NCI-H446 treated with DMSO at 0.1 percent for 48 hours (cell line): ENCODE measurements at places on chromosomes 6 and 20.

DNA sequence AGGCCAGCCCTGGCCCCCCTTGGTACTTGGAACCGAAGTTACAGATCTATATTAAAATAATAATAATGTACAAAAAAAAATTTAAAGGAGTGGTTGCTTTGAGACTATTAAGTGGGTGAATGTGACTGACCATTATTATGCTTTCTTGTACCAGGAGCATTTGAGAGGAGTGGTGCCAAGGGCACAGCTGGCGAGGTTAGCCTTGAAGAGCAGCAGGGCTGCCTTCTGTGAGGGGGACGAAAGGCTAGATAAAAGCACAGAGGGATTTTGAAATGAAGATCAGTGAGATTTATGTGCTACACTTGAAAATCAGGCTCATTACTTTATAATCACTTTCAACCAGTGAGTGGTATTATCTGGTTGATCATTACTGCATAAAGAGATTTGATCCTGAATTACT is 48.6 kb downstream of the FIG4 start:
- DNase-seq: no peak

GRCh38 chr6:157535340-157536222 is 154.6 kb downstream of the ZDHHC14 start:
- DNase-seq: no peak

GRCh38 chr20:59645761-59646171 is 41.4 kb downstream of the PHACTR3 start:
- no peak for DNase-seq

DNA sequence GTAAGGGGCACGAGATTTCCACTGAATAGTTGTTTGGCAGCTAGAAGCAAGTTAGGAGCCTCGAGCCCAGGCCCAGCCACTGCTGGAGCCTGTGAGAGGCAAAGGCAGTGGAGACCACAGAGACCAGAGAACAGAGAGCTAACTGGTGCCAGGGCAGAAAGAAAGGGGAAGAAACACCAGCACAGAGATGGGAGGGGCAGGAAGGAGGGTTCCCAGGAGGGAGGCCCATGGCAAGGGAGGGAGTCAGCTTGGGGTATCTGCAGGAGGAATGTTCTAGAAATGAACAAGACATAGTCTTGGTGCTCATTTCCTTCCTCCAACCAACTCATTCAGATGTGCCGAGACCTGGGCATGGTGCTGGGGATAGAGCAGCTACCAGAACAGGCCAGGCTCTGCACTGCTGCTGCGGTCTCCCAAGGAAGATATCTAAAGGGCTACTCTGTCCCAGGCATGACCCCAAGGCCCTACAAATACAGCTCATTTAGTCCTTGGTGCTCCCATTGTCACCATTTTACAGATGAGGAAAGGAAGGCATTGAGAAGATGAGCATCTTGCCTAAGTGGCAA is 10.7 kb downstream of the ANGPT4 start:
- DNase-seq: no peak

DNA sequence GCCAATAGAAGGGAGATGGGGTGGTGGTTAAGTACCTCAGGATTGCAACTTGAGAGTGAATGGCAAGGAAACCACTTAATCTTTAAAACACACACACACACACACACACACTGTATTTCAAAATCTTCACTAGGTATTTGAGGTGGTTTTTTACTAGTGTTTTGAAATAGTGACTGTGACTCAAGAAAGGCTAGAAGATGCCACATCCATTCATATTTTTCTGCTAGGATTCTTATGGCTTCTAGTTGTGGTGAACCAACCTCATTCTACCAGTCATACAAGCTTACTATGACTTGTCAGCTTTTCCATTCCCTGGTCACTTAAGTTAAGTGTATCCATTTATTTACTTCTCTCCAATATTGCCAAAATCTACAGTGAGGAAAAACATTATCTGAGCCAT is 519.4 kb upstream of the JAG1 start:
- no peak for DNase-seq

DNA sequence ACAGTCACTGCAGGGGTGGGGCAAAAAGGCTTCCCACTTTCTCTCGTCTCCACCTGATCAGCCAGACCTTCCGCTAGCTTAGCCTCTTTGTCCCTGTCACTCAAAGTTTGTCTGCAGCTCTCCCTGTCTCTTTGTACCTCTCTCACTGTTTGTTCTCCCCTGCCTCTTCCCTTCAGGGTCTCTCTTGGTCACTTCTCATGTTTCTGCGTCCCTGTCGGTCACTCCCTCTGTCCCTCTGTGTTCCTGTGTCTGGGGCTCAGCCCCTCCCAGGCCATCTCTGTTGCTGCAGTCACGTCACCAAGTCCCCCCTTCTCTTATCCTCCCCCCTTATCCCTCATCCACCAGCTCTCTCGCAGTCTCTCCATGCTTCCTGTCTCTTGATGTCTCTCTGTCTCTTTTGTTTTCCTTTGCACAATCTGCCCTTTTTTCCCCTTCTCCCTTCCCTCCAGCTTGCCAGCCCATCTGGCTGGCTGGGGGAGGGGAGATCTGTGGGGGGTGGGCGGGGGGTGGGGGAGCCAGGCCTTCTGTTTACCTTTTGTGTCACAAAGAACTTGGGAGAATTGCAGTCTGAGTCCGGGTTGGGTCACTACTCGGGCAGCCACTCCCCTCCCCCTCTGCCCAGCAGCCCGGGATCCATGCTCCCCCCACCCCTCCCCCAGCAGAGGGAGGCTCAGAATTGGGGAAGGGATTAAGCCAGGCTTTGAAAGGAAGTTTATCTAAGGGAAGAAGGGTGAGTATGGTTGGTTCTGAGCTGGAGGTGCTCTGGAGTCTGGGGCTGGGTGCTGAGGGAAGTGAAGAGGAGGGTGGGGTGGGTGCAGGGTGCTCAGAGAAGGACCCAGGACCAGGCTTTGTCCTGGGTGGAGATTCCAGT is 32.3 kb downstream of the FOXP4 start:
- DNase-seq: no peak

DNA sequence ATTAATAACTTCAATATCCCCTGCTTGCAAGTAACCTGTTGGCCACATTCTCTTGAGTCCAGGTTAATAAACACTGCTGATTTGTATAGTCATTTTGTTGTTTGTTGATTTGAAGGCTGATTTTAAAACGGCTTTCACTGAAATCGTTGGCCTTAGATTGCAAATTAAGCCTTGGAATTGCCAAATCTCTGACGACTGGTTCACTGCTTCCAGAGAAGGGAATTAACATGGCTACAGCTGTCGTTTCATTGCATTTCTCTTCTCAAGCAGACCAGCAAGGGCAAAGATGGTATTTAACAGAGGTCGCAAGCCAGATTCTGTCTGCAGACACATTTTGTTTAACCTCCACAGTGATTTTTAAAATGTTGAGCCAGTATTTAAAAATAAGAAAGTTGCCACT is 470.9 kb downstream of the TFAP2A start:
- no peak for DNase-seq

GRCh38 chr20:1225783-1226654 is at the start of gene RAD21L1:
TSS of gene RAD21L1 (plus strand) at chr20:1226044. CDS start at chr20:1228454, 2,410 bp downstream.
- no peak for DNase-seq

GRCh38 chr20:33442136-33443005 is 1.2 kb downstream of the SNTA1 start:
- no peak for DNase-seq

GRCh38 chr6:106448000-106448426 is 87.5 kb downstream of the CRYBG1 start:
- no peak for DNase-seq

DNA sequence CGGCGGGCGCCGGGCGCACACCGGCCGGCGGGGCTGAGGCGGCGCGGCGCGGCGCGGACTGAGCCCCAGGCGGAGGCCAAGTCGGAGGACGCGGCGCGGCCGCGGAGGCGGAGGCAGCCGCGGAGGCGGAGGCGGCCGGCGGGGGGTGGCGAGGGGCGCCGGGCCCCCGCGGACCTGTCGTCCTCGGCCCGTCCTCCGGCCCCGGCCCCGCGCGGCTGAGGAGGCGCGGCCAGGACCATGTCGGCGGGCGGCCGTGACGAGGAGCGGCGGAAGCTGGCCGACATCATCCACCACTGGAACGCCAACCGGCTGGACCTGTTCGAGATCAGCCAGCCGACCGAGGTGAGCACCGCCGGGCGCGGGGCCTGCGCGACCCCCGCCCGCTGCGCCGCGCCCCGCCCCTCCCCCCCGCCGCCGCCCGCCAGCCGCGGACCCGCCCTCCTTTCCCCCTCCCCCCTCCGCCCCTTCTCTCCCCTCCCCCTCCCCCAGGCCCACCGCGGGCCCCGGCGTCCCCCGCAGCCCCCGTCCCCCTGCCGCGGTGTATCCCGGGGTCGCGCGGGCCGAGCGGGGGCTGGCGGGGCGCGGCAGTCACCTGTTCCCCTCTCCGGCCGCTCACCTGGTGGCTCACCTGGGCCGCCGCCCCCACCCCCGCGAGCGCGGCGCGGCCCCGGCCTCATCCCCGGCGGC is at the start of gene AFDN:
TSS of gene AFDN (plus strand) at position 16 of the 687 bp plus-strand sequence. CDS start at position 238, 222 bp downstream.
- no peak for DNase-seq

GRCh38 chr20:63519668-63520503 is 679 bp upstream of the PPDPF start:
- DNase-seq: no peak

GRCh38 chr20:44725837-44726236 is 10.7 kb downstream of the CCN5 start:
- DNase-seq: no peak
